ENCODE measurements at places on chromosomes 7 and 10.

GRCh38 chr7:132162556-132163144 is 413.6 kb downstream of the PLXNA4 start:
- DNase-seq: no peak

DNA sequence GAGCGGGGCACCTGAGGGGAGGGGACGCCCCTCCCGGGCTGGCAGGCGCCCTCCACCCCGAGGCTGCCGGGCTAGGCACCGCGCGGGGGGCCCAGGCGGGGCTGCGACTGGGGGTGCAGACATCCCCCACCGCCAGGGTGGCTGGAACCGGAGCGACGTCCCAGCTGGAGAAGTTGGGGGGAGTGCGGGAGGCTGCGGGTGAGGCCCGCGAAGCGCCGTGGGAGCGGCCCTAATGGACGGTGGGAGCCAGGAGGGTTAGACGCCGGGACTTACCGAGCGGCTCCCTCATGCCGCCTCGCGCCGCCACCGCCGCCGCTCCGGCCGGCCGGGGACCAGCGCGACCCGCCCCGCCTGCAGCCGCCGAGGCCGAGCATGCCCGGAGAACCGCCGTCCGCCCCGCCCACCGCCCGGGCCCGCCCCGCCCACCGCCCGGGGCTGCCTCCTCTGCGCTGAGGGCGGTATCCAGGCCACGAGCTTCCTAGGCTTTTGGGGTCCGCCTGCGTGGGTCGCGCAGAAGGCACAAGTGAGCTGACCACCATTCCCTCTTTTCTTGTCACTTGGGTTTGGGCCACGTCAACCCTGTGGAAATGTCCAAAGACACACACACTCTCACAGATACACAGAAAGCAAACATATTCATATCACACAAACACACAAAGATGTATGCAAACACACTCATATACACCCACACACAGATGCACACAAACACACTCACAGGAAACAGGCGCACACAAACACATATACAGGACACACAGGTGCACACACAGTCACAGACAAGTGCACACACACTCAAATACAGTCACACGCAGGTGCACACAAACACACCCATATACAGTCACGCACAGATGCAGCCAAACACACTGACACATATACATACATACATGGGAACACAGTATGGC is at the start of gene JCAD:
TSS of gene JCAD (minus strand) at position 378 of the 899 bp plus-strand sequence. CDS start 11,774 bp downstream, outside the sequence.
- DNase-seq: peak; percentile 88

DNA sequence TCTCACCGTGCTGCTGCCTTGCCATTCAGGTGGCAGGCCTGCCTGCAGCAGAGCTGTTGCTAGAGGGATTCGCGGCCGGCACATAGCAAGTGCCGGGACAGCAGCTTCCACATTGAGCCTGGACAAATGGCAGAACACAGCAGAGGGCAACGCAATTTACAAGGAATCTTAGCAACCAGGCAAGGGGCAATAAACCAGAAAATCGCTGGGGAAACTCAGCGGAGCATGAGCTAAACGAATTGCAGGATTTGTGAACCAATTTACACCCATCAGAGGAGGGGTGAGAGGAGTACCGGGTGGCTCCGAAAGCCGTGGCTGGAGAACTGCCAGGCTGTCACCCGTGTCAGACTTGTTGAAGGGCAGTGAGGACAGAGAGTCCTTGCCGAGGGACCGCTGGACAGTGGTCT is 58.6 kb upstream of the LOXL4 start:
- no peak for DNase-seq

- DNase-seq: no peak
These were observed 7.6 kb upstream of the TMEM248 start for GRCh38 chr7:66913118-66914037.

DNA sequence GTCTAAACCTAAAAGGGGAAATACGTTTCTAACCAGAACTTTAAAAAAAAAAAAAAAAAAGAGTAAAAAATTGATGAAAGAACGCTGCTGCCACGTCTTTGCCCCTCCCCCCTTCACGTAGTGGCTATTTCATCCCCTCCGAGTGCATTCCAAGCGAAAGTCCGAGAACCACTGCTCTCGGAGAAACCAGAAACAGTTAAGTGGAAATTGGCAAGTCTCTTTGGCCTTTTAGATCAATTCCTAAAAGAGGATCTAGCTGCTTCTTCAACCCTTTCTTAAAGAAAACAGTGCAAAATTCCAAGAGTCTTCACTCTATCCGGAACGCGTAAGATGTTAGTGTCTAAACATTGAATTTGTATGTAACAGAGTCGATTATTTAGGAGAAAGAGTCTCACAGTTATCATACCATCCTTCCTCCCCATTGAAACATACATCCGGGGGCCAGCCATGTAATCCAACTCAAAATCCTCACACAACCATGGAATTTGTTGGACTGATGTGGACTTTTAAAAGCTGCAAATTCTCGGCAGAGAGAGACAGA is 1.1 kb downstream of the P4HA1 start:
- no peak for DNase-seq

- no peak for DNase-seq
These were observed 1199.1 kb upstream of the SORCS1 start for GRCh38 chr10:108363576-108363975.

GRCh38 chr10:3347413-3348182 is 175.0 kb upstream of the PITRM1 start:
- no peak for DNase-seq

DNA sequence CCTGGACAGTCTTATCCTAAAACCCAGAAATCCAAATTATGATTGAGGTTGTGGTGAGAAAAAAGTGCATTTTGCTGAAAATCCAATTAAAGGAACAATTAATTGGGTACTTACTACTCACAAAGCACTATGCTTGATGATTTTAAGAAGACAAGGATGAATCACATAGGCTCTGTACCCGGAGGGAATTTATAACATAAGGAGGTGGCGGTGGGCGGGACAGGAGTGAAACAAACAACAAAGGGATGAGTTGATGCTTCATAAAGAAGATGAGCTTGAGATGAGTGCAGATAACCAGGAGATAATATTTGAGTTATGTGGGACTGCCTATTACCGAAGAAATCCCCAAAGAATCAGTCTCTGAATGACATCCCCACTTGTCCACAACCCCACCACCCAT is 171.1 kb upstream of the FZD8 start:
- DNase-seq: no peak

DNA sequence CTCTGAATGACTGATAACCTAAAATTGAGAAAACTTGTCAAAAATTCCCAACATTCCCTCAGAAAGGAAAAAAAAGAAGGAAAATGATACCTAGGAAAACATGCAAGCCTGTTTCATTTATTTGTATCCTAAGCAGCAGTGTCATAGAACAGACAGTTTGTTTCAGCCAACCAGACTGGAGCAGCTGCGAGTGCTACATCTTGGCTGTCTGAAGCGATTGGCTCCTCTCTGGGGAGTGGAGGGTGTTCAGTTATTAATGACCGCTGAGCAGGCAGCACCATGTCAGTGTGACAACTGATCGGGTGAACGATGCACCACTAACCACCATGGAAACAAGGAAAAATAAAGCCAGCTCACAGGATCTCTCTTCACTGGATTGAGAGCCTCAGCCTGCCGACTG is at the start of gene LRRN3:
TSS of gene LRRN3 (plus strand) at position 282 of the 400 bp plus-strand sequence. CDS start 31,646 bp downstream, outside the sequence.
- DNase-seq: peak; percentile 54

GRCh38 chr7:122618585-122619189 is 80.2 kb downstream of the RNF133 start:
- DNase-seq: no peak

- DNase-seq: no peak
These were observed 305.8 kb upstream of the NEBL start for GRCh38 chr10:21202776-21203462.

- no peak for DNase-seq
These were observed 145.5 kb upstream of the CELF2 start for GRCh38 chr10:10872035-10872673.

- no peak for DNase-seq
These were observed 39.9 kb upstream of the TMEM229A start for GRCh38 chr7:124072603-124073309.

DNA sequence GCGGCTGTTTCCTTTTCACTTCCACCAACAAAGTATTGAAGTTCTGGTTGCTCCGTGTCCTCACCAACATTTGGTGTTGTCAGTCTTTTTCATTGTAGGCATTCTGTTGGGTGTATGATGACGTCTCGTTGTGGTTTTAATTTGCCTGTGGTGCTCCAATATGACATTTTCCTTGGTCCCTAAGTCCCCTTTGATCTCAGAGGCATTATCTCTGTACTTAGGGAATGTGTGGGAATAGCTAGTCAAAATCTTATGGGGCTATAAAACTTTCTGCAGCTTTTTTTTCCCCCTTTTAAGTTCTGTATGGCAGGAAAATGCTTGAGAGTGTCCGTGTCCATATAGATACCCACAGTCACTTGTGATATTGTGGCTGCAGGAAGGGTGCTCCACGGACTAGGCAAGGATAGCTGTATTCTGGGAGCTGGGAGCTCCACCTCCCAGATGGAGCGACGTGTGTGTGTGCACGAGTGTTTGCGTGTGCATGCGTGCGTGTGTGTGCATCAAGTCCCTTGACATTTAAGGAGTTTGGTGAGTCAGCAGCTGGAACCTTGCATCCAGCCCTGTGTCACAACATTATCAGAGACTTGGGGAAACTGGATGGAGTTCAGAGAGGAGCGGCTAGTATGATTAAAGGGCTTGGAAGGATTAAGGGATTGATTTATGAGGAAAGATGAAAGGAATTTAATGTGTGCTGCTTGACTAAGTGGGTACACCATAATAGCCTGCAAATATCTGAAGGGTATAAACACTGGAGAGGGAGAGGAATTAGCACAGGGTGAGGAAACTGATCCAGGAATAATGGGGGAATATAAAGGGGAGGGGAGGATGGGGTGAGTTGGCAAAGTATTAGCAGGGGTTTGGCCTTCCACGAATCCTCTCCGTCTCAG is 66.8 kb downstream of the LRMDA start:
- DNase-seq: no peak

DNA sequence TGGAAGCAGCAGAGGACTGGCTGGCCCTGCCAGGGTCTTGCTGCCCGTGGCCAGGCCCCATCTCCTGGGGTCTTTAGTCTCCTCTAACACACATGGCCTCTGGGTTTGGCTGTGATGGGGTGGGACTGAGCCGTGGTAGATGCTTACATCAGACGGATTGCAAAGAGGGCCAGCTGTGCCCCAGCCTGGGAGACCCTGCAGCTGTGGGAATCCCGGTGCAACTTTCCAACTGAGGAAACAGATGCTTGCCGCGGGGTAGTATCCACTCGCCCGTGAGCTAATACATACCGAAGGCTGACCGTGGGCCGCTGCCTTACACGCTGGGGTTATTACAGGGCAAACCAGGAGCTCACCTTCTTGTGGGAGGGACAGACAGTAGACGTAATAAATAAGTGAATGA is 24.1 kb upstream of the SH2B2 start:
- no peak for DNase-seq

DNA sequence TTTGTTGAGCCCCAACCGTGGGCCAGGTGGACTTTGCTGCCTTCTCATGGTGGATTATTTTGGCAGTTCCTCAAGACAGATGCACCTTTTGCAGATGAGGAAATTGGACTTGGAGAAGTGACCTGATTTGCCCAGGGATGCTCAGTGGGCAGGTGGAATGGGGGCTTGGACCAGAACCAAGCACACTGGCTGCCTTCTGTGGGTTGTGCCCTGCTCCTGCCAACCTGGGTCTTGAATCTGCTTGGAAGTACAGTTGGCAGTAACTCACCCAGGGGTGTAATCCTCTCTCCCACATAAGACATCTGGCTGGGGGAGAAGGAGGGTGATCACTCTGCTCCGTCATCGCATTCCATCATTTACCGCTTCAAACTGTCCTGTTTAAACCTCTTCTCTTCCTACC is 110.5 kb upstream of the GPR26 start:
- DNase-seq: no peak

GRCh38 chr7:143229054-143229790 is 7.4 kb downstream of the TAS2R40 start:
- no peak for DNase-seq

DNA sequence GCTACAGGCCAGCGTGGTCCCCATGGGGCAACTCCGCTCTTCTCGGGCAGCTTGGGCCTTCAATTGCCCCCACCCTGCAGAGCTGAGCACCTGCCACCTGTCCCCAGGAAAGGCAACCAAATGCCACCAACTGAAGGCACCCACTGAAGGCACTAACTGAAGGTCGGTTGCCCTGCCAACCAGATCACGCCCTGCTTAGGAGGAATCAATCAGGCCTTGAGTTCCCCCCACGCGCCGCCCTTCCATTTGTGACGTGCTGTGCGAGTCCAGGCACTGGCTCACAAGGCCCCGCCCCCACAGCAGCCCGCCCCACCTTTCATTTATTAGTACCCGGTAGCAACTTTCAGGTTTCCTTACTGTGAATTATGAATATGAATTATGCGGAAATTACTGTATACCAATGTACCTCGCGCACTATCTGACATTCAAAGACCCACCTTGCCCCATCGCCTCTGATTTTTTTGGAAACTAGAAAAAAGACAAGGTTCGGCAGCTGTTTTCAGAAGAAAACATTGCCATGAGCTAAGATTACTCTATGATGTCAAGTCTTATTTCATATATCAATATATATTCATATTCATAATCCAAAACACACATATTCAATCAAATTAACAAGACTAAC is 83.6 kb upstream of the ABI1 start:
- DNase-seq: no peak

- no peak for DNase-seq
These were observed 46.6 kb downstream of the PWWP2B start for GRCh38 chr10:132443605-132443982.
